A549 (cell line): ENCODE measurements at places on chromosomes 7 and 10.

GRCh38 chr7:94039368-94040035 is 35.3 kb upstream of the BET1 start:
- DNase-seq = no peak

- no peak for DNase-seq
Measured at GRCh38 chr10:94274142-94274787, 88.5 kb downstream of the NOC3L start.

DNA sequence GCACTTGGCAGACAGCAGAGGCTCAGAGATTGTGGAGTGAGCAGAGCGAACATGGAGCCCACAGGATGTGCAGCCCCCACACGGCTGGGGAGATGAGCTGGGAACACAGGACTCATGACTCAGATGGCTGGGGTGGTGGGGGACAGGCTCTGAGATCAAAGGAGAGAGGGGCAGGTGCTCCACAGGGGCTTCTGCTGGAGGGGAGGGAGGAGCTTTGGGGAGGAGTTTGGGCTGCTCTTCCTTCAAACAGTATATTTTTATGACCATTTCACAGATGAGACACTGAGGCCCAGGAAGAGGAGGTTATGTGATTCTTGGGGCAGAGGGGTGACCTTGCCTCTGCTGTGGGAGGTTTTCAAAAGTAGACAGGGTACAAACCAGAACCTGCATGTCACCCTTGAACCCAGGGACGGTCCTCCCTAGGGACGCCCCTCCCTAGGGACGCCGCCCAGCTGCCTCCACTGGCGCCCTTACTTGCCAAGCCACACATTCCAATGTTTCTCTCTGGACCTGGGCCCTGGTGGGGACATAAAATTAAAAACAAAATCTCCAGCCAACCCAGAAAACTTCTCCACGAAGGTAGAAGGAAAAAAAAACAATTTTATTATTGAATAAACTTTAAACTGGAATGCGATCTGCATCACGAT is 981 bp upstream of the CRYGN start:
- no peak for DNase-seq

- DNase-seq = no peak
Measured at GRCh38 chr7:151633516-151633812, 113.8 kb upstream of the RHEB start.
